ENCODE measurements at places on chromosomes 11 and 22.

- DNase-seq, result no peak
Measured at GRCh38 chr11:33668468-33668825, 32.2 kb downstream of the C11orf91 start.

- no peak for DNase-seq
Measured at GRCh38 chr11:44964526-44965209, 14.0 kb upstream of the TP53I11 start.

- no peak for DNase-seq
Measured at GRCh38 chr11:60899046-60899936, 7.1 kb downstream of the PRPF19 start.

GRCh38 chr22:17007257-17007656 lies 765 bp downstream of the GAB4 start:
- DNase-seq, result no peak

DNA sequence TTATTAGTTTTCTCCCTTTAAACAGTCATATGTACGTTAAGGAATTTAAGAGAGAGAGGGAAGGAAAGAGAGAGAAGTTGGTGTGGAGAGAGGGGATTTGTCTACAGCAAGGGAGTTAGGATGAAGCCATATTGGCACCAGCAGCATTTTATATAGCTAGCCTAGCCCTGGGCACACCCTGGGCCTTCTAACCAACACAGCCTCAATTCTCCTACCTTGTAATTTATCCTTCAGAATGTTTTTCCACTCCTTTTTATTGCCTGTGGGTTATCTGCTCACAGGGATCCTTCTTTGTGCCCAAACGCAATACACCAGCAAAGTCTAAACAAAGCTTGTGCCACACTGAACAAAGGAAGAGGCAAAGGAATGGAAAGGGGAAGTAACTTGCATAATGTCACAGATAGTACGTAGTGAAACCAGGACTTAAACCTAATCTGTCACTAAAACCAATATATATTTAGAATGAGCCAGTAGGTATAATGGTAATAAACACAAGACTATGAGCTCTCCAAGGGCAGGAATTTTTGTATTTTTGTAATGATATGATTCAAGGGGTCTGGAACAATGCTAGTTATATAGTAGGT lies 613.8 kb upstream of the TENM4 start:
- DNase-seq, result no peak

DNA sequence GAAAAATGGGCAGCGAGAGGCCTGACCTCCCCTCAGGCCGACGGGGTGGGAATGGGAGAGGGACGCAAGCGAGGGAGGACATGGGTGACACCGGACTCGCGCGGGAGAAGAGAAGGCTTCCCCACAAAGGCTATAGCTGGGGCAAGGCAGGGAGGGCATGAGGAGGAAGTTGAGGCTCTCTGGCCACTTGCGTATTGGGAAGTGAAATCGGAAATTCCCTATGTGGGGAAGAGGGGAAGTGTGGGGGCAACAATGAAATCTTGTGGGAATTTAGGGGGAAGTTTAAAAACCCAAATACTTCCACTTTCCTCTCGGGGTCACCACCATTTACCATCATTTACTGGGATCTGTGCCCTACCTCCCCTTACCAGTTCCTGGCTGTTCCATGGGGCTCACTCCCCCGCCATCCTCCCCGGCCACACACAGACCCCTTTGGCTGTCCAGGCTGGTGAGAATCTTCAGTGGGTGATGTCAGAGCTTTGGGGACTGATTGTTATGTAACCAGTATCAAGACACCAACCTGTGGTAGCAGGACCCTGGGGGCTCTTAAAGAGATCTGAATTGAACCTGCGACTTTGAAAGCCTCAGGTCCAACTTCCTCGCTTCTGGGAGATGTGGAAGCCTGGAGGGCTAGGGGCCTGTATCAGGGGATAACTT lies 951 bp upstream of the EHD1 start:
- no peak for DNase-seq

Data from stimulated activated CD8-positive, alpha-beta memory T cell treated with anti-CD3 and anti-CD28 coated beads, Interleukin-15, amount 100 ng/mL, for 48 hours (primary cell).